Subcutaneous preadipocyte (primary cell): ENCODE measurements at places on chromosomes 4 and X. TPM values are rescaled to one million over a fixed set of nuclear protein-coding genes. Genes with fewer than 3 reads are reported as not detected.

The AKAP4 gene
- not detected in 2 replicates for total RNA-seq

The KDR gene
- under 0.01 and 1.4 TPM in 2 replicates for total RNA-seq

The SSX1 gene
- total RNA-seq = not detected in 2 replicates

The MAGEB2 gene
- not detected in 2 replicates for total RNA-seq

The NPY5R gene
- not detected in 2 replicates for total RNA-seq

The MYL5 gene
- 9.9 and 14.5 TPM in 2 replicates for total RNA-seq

The NELFA gene
- total RNA-seq = 22.8 and 25.8 TPM in 2 replicates

The PCDH19 gene
- total RNA-seq = under 0.01 TPM in 1 of 2 replicates, not detected in the other

The PRKG2 gene
- total RNA-seq = 2.2 and 2.9 TPM in 2 replicates

The SOX3 gene
- total RNA-seq = not detected in 2 replicates

The PLCXD1 gene
- 4.8 and 7.4 TPM in 2 replicates for total RNA-seq

The C4orf50 gene
- total RNA-seq = not detected in 2 replicates

The SERTM2 gene
- total RNA-seq = under 0.01 TPM in 1 of 2 replicates, not detected in the other

The NOX1 gene
- total RNA-seq = not detected in 2 replicates

The RIBC1 gene
- 0.59 and 0.73 TPM in 2 replicates for total RNA-seq

The STK32B gene
- 2.2 and 3.7 TPM in 2 replicates for total RNA-seq

The CENPE gene
- total RNA-seq = 25.4 TPM in 2 replicates

The NALF2 gene
- total RNA-seq = not detected in 2 replicates

The MAGEA9B gene
- total RNA-seq = not detected in 2 replicates

The GYG2 gene
- 0.59 and 0.73 TPM in 2 replicates for total RNA-seq

The CABS1 gene
- not detected in 2 replicates for total RNA-seq

The NAP1L2 gene
- total RNA-seq = under 0.01 and 0.20 TPM in 2 replicates

The PPP2R2C gene
- under 0.01 and 0.20 TPM in 2 replicates for total RNA-seq

The GLRA3 gene
- total RNA-seq = not detected in 2 replicates

The F8A2 gene
- total RNA-seq = not detected in 2 replicates
